Chondrocyte (in vitro differentiated cells): ENCODE measurements at places on chromosomes 6 and 20. TPM values are rescaled to one million over a fixed set of nuclear protein-coding genes. Genes with fewer than 3 reads are reported as not detected.

DNA sequence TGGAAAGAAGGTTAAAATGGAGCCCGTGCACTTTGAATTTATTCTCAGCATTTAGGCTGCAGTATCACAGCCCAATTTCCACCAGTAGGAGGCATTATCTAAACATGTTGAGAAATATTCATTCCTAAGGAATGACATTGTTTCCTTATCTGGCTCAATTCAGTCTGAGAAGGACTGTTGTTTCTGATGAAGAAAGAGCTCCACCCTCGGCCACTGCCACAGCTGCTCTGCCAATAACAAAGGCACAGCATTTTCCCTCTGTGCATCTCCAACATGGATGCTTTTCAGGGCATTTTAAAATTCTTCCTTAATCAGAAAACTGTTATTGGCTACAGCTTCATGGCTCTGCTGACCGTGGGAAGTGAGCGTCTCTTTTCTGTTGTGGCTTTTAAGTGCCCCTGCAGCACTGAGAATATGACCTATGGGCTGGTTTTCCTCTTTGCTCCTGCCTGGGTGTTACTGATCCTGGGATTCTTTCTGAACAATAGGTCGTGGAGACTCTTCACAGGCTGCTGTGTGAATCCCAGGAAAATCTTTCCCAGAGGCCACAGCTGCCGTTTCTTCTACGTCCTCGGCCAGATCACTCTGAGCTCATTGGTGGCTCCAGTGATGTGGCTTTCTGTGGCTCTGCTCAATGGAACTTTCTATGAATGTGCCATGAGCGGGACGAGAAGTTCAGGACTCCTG is at the start of gene CALHM5:
CALHM5 (plus strand) TSS at position 216 of the 687 bp plus-strand sequence; CDS start at position 274, 58 bp downstream.
- no peak for DNase-seq

DNA sequence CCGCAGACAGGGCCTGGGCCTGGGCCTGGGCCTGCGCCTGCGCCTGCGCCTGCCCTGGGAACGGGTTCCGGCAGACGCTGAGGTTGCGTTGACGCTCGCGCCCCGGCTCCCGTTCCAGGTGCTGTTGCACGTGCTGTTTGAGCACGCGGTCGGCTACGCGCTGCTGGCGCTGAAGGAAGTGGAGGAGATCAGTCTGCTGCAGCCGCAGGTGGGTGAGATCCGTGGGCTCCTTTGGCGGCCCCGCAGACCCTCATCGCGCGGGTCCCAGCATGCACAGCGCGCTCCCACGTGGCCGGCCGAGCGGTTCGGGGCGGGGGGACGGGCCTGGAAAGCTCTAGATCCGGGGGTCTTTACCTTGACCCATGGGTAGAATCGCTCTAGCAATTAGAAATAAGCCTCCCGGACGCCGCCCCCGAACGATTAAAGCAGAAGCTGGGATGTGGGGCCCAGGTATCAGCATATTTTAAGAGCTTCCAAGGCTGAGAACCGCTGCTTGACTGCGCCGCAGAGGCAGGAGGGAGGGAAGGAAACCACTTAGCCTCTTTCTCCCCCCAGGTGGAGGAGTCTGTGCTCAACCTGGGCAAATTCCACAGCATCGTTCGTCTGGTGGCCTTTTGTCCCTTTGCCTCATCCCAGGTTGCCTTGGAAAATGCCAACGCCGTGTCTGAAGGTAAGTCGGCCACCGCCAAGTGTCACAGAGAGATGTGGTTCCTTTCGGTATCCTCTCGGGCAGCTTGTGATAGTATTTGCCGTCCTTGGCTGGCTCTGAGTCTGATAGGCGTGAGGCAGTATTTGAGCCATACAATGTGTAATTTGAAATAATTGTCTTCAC is 508 bp downstream of the NOP56 start:
- no peak for DNase-seq

GRCh38 chr6:5059036-5059896 is 25.9 kb upstream of the PPP1R3G start:
- no peak for DNase-seq

GRCh38 chr20:49961413-49961812 is 21.4 kb upstream of the SNAI1 start:
- DNase-seq, result no peak

PRPH2 gene
- total RNA-seq, result not detected in 3 replicates

GRCh38 chr6:119043265-119043664 is 35.2 kb downstream of the FAM184A start:
- DNase-seq, result no peak

DLL1 gene
- total RNA-seq, result 0.35 to 0.82 TPM (median 0.41 TPM) in 3 replicates

AIF1 gene
- not detected in 3 replicates for total RNA-seq

TBX18 gene
- 6.9 to 10.7 TPM (median 9.1 TPM) in 3 replicates for total RNA-seq
